Activated naive CD8-positive, alpha-beta T cell treated with anti-CD3 and anti-CD28 coated beads, Interleukin-2, amount 50 U/mL, for 16 hours (primary cell): ENCODE measurements at places on chromosomes 7 and 10.

GRCh38 chr10:23191764-23192711, at the start of gene PTF1A:
Gene PTF1A (plus strand): TSS chr10:23192312. CDS start chr10:23192531, 219 bp downstream.
- no peak for DNase-seq

DNA sequence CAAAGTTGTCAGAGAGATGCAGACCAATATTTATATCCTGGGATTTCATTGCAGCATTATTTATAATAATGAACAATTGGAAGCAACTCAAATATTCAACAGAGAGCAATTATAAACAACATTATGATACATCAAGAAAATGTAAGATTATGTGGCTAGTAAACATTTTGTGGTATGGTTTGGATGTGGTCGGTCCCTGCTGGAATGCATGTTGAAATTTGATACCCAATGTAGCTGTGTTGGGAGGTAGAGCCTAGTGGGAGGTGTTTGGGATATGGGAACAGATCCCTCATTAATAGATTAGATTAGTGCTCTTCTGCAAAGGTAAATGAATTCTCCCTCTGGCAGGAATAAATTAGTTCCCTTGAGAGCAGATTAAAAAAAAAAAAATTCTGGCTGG, 350.9 kb downstream of the ANKRD30A start:
- no peak for DNase-seq

- DNase-seq, result no peak
These were observed 1.1 kb upstream of the CAMK2B start for GRCh38 chr7:44326261-44327125.

DNA sequence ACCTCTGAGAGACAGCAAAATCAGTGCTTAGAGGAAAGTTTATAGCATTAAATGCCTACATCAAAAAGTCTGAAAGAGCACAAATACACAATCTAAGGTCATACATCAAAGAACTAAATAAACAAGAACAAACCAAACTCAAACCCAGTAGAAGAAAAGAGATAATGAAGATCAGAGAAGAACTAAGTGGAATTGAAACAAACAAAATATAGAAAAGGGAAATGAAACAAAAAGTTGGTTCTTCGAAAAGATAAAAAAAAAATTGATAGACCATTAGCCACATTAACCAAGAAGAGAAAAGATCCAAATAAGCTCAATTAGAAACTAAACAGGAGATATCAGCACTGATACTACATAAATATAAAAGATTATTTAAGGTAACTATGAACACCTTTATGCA, 280.0 kb upstream of the NRG3 start:
- no peak for DNase-seq

- no peak for DNase-seq
These were observed 33.9 kb downstream of the MYL10 start for GRCh38 chr7:101595246-101595645.

GRCh38 chr7:70756789-70757188, 375.2 kb upstream of the GALNT17 start:
- no peak for DNase-seq

DNA sequence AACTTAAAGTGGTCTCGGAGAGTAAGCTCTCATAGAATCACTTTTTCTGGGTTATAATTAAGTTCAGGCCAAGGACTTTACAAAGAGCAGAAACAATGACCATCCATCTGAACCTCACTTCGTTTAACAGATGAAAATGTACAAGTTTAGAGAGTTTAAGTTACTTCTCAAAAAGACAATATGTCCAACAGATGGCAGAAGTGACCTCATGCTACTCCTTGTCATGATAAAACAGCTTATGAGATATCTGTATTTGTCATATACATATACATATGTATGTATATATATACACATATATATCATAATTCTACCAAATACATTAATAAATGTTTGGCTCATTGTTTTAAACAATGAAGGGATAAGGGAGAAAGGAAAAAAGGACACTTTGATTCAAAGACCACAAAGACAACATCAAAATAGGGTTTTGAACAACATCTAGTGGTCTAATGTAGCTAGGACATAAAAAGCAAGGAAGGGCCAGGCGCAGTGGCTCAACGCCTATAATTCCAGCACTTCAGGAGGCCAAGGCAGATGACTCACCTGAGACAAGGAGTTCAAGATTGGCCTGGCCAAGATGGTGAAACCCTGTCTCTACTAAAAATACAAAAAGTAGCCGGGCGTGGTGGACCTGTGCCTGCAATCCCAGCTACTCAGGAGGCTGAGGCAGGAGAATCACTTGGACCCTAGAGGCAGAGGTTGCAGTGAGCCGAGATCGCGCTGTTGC, 17.8 kb downstream of the NAPEPLD start:
- no peak for DNase-seq

DNA sequence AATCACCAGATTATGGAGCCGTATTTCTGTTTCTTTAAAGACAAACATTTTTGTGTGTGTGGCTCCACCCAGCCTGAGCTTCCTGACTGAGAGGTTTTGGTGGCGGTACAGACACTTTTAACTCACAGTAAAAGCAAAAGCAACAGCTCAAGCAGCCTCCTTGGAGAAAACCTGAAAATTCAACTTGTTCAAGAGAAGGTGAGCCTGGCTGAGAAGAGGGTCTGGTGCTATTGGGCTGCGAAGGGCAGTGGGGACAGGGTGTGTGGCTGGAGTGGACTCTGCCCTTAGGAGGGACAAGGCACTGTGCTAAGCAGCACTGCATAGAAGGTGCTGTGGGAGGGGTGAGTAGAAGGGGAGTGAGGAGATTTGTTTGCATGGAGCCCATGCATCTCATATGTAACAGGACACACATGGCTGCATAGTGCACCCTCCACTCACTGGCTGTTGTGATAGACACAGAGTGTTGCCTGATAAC, at the start of gene GIMAP7:
TSS of gene GIMAP7 (plus strand) at position 125 of the 475 bp plus-strand sequence. CDS start 5,103 bp downstream, outside the sequence.
- peak; percentile 21 for DNase-seq

- DNase-seq, result no peak
These were observed 1.2 kb upstream of the TFR2 start for GRCh38 chr7:100642534-100642907.

DNA sequence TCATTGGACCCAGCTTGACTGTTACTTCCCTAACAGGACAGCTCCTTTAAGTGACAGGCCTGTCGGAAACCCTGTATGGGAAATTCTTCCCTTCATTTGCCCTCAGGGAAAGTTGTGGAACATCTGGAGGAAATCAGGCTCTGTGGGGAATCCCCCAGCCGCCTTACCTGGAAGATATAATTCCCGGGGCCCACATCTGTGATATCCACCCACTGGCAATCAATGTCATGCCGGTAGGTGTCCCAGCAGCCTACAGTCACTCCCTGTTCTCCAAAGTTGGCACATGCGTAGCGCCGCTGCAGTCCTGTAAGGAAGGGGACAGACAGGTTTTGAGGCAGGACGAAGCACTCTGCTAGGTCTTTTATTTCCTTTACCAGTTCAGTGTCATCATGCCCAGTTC, 16.6 kb downstream of the LOXL4 start:
- no peak for DNase-seq

- no peak for DNase-seq
These were observed 35.4 kb downstream of the MALSU1 start for GRCh38 chr7:23334482-23335056.

DNA sequence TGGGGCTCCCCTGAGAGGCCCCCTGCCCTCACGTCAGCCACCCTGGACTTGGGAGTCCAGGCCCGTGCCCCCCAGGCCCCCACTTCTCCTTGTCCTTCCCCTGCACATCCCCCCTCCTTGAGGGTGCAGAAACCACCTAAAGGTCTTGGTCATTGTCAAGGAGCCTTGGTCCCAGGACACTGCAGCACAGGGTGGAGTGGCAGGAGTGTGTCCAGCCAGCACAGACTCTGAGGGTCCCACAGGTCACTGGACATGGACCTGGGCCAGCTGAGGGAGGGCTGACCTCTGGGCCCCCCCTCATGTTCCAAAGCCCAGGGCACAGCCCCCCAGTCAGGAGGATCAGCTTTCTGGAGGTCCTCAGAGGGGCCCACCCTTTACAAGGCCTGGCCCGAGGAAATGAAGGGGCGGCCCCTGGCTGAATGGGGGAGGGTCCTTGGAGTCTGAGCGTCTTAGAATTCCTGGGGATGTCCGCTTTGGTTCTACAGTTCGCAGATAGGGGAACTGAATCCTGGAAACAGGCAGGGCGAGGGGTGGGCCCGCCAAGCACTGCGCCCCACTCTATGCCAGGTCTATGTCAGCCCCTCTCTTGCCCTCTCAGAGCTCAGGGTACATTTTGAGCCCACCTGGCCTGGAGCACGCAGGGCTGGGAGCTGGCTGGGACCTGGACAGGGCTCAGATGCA, 54.0 kb downstream of the PWWP2B start:
- DNase-seq, result no peak

DNA sequence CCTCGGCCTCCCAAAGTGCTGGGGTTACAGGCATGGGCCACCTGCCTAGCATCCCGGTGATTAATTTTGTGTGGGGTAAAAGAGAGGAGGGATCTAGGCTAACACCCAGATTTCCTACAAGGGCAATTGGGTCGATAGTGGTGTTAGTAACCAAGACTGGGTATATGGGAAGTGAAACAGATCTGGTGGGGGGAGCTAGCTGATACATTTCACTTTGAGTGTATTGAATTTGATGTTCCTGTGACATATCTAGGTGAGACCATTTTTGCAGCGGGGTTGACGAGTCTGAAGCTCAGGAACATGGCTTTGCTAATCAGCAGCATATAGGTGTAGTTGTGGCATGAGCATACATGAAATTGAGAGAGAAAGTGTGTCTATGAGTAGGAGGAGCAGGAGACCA, 12.0 kb downstream of the CLCN1 start:
- DNase-seq, result no peak

DNA sequence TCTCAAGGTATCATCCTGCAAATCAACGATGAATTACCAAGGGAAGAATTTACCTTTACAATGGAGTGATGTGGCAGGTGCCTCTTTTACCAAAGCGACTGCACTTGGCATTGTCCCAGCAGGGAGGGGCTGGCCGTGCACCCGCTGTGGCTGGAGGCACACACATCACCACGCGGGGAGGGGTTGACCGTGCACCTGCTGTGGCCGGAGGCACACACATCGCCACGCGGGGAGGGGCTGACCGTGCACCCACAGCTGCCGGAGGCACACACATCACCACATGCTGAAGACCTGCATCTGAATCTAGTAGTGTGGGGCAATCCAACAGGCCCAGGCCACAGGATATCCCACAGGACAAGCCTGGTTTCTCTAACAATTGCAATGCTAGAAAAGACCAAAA, 493.5 kb downstream of the DNAJB6 start:
- no peak for DNase-seq

GRCh38 chr10:97182288-97182990, 3.3 kb downstream of the SLIT1 start:
- no peak for DNase-seq

DNA sequence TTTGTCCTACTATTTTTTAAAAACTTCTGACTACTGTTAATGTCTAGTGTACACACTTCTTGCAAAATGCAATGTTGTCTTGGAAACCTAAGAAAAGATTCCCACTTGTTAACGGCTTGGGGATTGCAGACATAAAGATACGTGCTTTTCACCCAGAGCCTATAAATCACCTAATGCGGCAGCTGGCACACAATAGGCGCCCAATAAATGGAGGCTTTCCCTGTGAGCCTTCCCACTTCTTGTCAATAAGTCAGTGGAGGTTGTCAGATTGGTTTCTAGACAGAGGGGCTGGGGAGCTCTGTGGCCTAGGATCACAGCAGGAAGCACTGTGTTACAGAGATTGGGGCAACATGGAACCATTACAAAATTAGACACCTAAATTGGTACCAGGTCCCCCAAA, 74.7 kb downstream of the VSTM4 start:
- DNase-seq, result no peak

DNA sequence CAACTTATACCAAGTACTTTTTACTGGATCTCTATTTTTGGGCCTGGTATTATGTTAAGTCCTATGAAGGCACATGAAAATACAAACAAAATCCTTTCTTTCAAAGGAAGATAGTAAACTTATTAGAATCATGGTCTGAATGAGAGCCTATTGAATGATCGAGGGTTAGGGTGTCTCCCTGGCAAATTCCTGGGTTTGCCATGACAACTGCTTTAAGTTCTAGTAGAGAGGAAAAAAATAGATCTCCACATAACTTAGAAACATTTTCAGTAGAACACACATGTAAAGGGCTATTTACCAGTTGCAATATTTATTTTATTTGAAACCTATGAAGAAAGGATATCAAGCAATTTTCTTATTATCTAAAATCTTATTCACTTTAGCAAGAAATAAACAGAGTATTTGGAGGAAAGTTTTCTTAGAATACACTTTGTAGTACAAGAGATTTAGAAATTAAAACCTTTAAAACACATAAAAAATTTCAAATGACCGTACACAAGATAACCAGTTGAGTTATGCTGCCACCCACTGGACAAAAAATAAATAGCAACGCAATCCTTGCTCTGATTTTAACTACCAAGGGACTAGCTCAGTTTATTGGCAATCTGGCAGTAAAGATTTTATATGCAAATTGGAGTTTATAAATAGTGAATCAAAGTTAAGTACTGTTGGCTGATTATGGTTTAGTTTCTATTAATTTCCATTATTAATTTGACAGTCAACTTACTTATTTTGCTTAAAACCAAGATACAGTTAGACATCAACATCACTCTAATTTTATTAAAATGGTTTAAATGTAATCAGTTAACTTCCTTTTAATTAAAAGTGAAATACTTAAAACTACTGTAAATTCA, 33.9 kb downstream of the CACUL1 start:
- peak; percentile 42 for DNase-seq

- no peak for DNase-seq
These were observed 192.5 kb upstream of the SEMA3C start for GRCh38 chr7:81111358-81111757.

- DNase-seq, result no peak
These were observed 115.5 kb downstream of the LMBR1 start for GRCh38 chr7:156777364-156778069.

DNA sequence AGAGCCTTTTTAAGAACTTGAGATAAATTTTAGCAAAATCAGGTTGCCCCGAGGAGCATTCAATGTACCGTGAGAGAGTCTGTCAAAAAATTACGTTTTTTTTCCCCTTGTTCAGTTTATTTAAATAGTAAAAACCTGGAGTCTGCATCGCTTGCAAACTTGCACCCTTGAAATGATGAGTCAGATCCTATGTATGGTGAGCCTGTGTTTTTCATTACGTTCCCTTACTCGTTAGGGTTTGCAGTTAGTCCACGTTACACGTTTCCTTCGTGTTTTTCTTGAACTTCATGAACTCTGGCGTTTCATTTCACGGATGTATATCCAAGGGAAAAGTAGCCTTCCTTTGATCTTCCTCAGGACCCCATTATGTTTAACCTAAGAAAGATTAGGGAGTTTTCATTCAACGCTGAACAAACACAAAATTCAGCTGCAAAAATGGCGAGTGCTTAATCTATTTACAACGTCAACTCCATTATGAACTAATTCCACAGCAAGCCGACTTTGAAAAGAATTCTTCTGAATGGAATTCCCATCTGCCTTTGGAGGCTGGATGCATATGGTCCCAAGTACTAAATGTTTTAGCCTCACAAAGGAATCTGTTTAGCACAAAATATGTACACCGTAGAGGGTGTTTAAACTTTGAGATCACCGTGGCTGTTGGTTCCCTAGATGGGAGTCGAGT, 182.4 kb downstream of the MYOF start:
- no peak for DNase-seq

DNA sequence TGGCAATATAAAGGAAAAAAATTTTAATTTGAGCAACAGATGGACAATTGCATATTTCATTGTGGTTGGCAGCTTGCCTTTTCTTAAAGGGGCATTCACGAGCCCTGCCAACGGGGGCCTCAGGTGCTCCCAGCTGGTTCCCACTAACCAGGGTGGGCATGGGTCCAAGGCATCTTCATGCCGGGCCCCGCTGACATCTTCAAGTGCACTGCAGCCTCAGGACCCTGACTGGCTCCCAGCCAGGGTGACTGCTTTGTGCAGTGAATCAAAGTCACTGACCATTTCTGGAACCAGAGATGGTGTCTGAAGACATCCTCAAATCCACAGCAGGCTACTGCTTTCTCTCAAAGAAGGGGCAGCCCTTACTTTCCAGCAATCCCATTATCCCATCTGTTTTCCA, 275.2 kb upstream of the MGMT start:
- no peak for DNase-seq
